ENCODE measurements at places on chromosomes 1 and 21.

- DNase-seq = no peak
Measured at GRCh38 chr1:74162333-74162732, 35.6 kb downstream of the LRRIQ3 start.

- DNase-seq = no peak
Measured at GRCh38 chr1:235424092-235424491, 56.9 kb downstream of the TBCE start.

GRCh38 chr1:83505148-83505547 is 493.8 kb downstream of the TTLL7 start:
- DNase-seq = no peak

GRCh38 chr1:63980740-63981407 is 207.1 kb downstream of the ROR1 start:
- no peak for DNase-seq

DNA sequence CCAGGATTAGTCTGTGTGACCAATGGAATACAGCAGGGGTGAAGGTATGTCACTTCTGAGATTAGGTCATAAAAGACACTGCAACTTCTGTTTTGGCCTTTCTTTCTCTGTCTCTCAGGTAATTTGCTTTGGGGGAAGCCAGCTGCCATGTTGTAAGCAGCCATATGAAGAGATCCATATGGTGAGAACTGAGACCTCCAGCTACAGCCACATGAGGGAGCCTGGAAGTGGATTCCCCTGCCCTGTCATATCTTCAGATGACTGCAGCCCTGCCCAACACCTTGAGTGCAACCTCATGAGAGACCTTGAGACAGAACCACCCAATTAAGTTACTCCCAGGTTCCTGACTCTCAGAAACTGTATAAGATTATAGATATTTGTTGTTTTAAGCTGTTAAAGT is 70.1 kb upstream of the ESRRG start:
- DNase-seq = no peak

DNA sequence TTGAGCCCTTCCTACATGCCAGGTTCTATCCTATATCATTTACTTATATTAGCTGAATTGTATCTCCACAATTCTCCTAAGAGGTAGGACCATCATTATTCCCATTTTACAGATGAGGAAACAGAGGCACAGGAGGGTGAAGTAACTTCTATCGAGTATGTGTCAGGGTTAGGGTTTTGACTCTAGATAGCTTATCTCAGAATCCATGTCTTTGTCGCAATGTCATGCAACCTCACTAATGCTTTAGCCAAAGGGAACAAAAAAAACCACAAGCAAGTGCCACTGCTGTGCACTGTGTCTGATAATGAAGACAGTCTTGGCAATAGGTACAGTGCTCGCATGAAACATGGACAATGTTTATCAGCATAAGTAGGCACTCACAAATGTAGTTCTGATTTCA is 95.4 kb upstream of the CLDN14 start:
- no peak for DNase-seq

DNA sequence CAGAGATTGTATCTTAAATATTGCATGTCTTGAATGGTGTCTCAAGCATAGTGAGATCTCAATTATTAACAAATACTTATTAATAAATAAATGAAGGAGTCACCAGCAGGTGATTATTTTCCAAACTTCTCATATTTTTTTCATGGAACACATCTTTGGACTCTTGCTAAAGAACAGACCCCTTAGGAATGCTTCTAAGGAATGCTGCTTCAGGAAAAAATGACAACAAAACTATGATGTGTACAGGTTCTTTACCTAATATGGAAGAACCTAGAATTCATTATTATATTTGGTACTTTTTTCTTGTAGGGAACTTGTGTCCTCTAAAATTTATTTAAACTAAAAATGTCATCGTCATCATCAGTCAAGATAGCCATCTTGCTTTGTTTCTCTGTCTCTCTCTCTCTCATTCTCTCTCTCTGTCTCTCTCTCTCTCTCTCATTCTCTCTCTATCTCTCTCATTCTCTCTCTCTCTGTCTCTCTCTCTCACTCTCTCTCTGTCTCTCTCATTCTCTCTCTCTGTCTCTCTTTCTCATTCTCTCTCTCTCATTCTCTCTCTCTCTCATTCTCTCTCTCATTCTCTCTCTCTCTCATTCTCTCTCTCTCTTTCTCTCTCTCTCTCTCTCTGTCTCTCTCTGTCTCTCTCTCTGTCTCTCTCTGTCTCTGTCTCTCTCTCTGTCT is 63.0 kb upstream of the ETS2 start:
- DNase-seq = no peak

DNA sequence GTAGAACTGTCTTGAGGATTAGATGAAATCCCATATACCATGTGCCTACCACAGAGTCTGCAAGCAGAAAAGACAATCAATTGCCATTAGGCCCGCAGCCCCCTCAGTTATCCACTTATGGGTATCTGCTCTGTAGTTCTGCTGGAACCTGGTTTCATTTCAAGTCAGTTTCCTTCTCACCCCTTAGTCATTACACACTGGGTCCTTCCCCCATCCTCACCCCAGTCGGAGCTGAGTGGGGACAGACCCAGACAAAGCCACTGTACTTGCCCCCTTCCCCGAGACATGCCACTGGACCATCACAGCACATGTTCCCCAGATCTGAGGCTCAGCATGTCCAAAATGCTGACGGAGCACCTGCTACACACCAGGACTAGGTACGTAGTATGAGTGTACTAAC is 21.2 kb downstream of the PGLYRP3 start:
- no peak for DNase-seq

DNA sequence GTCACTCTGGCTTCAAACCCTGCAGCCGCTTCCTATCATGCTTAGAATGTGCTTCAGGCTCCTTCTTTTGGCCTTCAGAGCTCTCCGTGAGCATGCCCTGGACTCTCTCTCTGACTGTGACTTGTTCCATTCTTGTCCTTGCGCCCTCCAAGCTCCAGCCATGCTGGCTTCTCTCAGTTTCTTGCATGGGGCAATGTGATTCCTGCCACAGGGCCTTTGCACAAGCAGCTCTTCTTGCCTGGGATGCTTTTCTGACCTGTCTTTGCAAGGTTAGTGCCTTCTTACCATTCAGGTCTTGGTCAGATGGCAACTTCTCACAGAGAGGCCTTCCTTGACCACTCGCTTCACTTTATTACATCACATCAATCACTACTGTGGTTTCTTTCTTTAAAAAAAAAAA is 66.1 kb downstream of the NFASC start:
- DNase-seq = no peak

GRCh38 chr1:41646186-41646585 is 161.7 kb upstream of the EDN2 start:
- DNase-seq = no peak

GRCh38 chr1:217540321-217540720 is 90.6 kb downstream of the GPATCH2 start:
- no peak for DNase-seq

DNA sequence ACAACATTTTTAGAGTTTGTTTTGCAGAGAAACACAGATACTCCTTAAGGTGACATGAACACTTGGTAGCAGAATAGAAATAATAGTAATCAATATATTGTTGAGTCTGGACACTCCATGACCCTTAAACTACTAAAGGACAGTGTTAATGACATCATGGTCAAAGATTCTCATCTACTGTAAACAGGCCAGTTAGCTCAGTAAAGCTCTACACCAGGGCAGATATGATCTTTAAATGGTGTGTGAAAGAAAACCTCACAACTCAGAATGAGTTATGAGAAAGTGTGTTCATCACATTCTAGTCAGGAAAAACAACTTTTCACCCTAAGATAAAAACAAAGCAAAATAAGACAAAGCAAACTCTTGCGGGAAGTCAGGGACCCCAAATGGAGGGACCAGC is 58.1 kb upstream of the ADAMTS5 start:
- DNase-seq = no peak

DNA sequence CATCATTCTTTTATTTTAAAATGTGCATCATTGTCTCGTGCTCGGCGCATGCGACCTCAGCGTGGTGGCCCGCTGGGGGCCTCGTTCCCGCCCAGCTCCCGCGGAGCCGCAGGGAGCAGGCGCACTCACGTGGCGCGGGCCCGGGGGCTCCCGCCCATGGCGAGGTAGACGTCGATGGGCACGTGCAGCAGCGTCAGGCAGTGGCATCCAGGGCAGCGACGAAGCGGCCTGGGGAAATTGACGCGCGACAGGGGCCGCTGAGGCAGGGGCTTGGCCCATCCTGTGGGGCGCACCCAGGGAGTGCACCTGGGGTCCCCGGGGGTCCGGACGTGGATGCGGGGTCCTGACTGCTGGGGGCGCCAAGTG is 994 bp downstream of the FAM229A start:
- no peak for DNase-seq

GRCh38 chr1:3322450-3323020 is 131.9 kb upstream of the ARHGEF16 start:
- DNase-seq = no peak

GRCh38 chr1:176193023-176193422 is 14.1 kb downstream of the COP1 start:
- DNase-seq = no peak

GRCh38 chr1:207648334-207649209 is 3.6 kb downstream of the CR1L start:
- DNase-seq = no peak

DNA sequence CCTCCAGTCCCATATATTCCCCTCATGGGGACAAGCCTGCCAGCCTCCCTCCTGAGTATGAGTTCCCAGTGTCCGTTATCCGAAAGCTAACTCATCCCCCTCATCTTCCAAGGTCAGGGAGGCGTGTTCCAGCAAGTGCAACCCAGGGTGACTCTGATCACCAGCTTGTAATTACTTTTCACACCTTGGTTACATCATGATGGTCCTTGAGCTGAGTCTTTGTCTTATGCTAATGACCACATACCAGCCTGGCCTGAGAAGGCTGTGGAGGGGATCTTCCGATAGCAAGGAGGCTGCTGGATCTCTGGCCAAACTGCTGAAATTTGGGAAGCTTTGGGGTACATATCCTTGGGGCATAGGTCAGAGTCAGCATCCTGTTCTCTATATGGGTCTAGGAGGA is 99.6 kb downstream of the DDX20 start:
- DNase-seq = no peak

DNA sequence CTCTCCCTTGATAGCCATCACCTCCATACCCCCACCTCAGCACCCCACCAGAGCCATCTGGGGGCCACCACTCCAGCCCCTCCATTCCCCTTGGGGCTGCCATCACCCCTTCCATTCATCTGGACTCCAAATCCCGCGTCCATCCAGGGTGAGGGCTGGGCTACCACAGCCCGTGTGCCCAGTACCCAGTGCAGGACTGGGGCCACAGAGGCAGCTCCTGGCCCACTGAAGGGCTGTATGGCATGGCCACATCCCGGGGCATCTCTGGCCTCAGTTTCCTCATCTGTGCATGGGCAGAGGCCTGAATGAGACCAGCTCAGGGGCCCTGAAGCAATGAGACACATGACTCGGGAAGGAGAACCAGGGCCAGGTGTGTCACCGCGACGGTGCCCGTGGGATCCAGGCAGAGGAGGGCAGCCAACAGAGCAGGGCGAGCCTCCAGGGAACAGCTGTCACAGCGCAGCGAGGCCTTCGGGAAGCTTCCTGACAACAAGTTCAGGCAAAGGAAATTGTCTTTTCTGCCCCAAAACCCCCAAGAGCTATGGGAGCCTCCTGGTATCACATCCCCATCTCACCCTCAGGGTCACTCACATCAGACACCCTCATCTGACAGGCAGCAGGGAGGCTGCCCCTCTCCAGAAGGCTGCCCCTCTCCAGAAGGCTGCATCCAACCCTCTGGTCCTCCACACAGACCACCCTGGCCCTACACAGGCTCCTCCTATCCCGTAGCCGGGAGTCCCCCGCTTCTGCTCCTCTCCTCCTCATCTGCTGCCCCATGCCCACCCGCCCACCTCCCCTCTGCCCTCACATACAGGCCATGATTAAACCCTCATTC is 76.3 kb downstream of the MEGF6 start:
- DNase-seq = no peak

GRCh38 chr1:153515504-153516394 is 20.0 kb downstream of the S100A6 start:
- DNase-seq = peak; percentile 65

GRCh38 chr1:109444346-109444745 is 18.1 kb upstream of the PSMA5 start:
- no peak for DNase-seq

- DNase-seq = peak; percentile 98
Measured at GRCh38 chr1:200184196-200184595, 156.7 kb downstream of the NR5A2 start.

DNA sequence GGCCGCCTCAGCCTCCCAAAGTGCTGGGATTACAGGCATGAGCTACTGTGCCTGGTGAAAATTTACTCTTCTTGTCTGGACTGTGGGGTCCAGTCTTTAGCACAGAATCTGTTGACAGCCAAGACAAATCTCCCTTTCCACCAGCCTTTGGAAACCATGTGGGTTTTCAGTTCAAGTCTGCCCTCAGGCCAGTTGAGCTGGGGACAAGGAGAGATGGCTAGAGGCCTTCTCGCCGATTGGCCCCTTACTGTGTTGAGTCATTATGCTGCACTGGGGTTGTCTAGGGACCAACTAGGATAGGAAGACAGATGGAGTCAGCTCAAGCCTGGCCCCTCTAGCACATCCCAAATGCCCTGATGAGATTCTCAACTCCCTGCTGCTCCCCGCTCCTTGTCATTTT is 8.6 kb upstream of the NKAIN1 start:
- DNase-seq = no peak

GRCh38 chr1:184937729-184938128 is 36.6 kb downstream of the NIBAN1 start:
- no peak for DNase-seq
